Gastrocnemius medialis (tissue), 4 donors: ENCODE measurements at places on chromosomes 1 and 21. TPM values are rescaled to one million over a fixed set of nuclear protein-coding genes. Genes with fewer than 3 reads are reported as not detected.

The FNBP1L gene
- 16.0 TPM for total RNA-seq

DNA sequence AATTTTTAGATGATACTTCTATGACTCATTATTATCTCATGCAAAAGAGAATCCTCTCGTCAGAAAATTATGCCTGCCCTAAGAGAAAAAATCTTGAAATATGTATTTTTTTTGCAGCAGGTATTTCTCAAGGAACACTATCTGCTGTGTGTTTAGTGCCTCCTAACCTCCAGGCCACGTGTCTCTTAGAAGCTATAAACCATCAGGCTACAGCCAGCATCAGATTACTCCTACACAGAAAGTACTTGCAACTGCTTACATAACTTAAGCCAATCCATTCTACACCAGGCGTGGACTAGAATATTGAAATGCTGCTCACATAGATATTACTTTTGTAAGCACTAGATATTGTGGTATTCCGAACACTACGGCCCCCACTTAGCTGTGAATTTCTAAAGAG, 933.4 kb downstream of the PLA2G4A start:
- DNase-seq: no peak

DNA sequence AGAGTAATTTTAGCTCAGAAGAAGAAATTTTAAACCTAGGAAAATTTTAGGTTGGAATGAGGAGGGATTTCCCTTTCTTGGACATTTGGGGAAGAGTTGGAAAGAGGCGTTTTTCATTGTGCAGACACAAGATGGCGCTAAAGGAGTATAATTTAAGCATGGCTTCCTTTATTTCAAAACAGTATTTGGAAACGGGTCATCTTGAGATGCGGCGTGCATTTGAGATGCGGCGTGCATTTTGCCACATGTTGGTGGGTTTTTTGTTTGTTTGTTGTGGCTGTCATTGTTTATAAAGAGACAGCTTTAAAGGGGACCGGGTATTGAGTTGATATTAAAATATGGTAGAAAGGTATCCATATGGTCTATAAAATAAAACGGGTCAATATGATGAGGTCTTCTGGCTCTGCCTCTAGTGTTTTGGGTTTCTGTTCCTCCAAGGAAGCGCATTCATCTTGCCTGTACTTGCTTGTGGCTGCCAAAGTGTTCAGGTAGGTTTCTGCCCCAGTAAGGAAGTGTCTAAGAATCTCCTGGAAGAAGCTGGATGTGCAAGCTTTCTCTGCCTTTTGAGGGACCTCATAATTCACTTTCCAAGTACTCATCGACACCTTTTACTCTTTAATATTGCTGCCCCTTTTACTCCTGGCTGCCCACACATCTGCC, 210.3 kb downstream of the SLC35F3 start:
- no peak for DNase-seq

DNA sequence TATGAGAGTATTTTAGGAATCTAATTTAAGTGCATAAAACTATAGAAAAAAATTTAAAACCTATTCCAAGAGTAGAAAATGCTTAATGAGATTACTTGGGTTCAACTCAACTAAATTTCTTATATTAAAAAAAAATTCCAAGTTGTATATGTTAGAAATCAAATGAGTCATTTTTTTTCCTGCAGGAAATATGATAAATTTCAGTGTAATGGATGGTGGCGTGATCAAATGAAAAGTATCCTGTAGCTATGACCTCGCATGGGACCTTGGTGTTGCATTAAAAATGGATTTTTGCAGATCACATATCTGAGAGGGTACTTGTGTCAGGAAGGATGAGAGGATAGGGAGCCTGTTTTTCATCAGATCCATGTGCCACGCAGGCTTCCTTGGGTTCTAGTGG, 17.9 kb downstream of the ATP5PO start:
- no peak for DNase-seq

GRCh38 chr21:15839601-15840000, 109.8 kb downstream of the USP25 start:
- DNase-seq: no peak
